SK-MEL-5 (cell line): ENCODE measurements at places on chromosomes 16 and 17. TPM values are rescaled to one million over a fixed set of nuclear protein-coding genes. Genes with fewer than 3 reads are reported as not detected.

DNA sequence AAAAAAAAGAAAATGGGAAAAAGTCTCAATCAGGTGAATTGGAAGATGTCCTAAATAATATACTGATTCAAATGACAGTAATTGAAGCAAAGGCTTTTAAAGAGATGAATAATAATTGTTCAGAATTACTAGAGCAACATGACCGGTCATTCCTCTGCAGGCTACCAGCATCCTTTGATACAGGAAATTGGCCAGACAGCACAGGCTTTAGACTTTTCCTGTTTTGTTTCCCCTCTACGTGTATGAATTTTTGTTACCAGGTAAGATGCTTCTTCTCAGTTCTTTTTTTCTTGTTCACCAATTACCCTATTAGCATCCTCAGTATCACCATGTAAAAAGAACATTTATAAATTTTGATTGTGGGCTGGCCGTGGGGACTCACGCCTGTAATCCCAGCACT lies 77.5 kb downstream of the RPGRIP1L start:
- DNase-seq: no peak

GRCh38 chr16:1743376-1744337 lies 27.7 kb downstream of the NME3 start:
- DNase-seq: no peak

DNA sequence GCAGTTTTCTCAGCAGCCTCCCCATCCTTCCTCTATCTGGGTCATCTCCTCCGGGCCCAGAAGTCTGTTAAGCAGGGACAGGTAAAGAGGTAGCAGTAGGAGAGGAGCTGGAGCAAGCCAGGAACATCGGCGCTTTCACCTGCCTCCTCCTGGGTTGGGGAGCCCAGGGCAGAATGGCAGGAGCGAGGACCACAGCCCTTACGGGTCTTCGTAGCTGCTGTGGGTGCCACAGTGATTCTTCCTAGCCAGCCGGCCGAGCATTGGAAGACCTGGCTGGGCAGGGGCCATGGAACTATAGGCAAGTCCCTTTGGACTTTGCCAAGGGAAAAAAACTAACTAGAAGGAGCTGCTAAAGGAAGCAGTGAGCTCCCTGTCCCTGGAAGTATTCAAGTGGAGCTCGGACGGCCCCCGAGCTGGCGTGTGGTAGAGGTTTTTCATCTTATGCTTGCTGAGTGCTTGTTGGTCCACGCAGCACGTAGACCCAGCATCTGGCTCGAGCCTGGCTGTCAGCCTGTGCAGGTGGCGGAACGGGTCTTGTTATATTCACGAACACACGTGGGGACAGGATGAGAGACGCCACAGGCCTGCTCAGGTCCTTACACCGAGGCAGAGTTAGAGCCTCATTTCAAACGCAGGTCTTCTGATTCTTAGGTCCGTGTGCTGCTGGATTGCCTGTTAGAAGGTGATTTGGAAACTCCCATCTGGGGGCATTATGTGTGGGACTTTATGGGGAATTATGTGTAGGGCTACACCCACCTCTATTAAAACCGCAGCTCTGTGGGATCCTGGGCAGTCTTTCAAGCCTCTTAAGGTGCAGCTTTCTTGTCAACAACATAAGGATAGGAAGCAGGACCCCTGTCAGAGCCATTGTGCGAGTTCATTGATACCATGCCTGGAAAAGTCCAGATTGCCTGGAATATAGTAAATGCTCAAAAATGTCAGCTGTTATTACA lies 54.8 kb downstream of the OR1D5 start:
- DNase-seq: no peak

GRCh38 chr16:64738321-64738960 lies 383.4 kb downstream of the CDH11 start:
- DNase-seq: no peak

DNA sequence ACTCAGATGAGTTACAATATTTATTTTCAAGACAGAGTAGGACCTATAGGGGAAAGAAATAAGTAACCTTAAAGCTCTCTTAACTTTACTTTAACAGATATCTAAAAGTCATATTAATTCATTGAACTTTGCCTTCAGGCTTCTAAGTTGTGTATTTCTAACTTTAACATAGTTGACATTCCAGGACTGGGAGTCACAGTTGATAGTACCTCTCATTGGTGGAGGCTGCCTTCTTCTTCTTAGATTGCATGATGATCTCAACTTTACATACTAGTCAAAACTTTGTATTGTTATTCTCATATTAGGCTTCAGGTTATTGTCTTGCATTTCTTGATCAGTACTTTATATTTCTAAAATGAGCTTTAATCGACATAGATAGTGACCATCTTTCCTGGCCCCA lies 350.1 kb upstream of the KIF2B start:
- no peak for DNase-seq

GRCh38 chr17:41308251-41308917 lies 725 bp downstream of the KRTAP16-1 start:
- DNase-seq: no peak

- DNase-seq: no peak
These were observed 54.5 kb upstream of the ANKFN1 start for GRCh38 chr17:56098746-56099145.

- no peak for DNase-seq
These were observed 5.3 kb downstream of the SRCIN1 start for GRCh38 chr17:38600416-38600815.

- no peak for DNase-seq
These were observed 5.0 kb downstream of the EVPLL start for GRCh38 chr17:18382441-18383078.

- DNase-seq: no peak
These were observed 17.0 kb downstream of the DRC3 start for GRCh38 chr17:17989618-17990017.

GRCh38 chr17:34827008-34827407 lies 134.3 kb downstream of the CCT6B start:
- DNase-seq: no peak

DNA sequence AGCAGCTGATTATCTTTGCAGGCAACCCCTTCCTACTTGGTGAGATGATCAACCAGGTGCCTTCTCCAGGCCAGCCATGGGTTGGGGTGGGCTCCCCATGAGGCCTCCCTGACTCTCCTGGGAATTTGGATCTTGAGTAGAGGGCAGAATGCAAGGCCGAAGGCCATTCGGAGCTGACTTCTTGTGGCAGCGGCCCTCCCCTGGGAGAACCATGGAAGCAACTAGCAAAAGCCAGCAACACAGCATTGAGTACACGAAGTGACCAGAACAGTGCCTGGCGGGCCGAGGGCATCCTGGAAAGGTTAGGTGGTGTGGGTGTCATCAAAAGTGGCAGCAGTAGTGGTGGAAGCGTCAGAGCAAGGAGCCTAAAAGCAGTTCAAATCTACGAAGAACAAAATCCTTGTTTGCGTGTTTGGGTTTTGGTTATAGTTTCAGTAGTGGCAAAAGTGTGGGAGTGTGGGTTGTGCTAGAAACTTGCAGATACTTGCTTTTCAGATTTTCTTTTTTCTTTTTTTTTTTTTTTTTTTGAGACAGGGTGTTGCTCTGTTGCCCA lies 2.0 kb upstream of the ALDH3A1 start:
- DNase-seq: no peak

GRCh38 chr17:49997773-49998703 lies 3.0 kb upstream of the DLX3 start:
- peak; percentile 92 for DNase-seq

The MRPL27 gene
- 107 and 120 TPM in 2 replicates for total RNA-seq

The PRR35 gene
- not detected in 2 replicates for total RNA-seq

The CCDC200 gene
- total RNA-seq: not detected in 2 replicates

The CCL2 gene
- not detected in 2 replicates for total RNA-seq

The KRTAP2-1 gene
- total RNA-seq: not detected in 2 replicates

The TBC1D3D gene
- 0.08 TPM in 1 of 2 replicates, not detected in the other for total RNA-seq

The SDR42E2 gene
- not detected in 2 replicates for total RNA-seq

The CCL5 gene
- total RNA-seq: 0.29 TPM in 1 of 2 replicates, not detected in the other

The KRT15 gene
- total RNA-seq: 0.13 and 0.61 TPM in 2 replicates
